ENCODE measurements at places on chromosomes 2 and 18.

GRCh38 chr2:180124273-180125139, 117.4 kb upstream of the CWC22 start:
- peak; percentile 11 for DNase-seq

- DNase-seq = no peak
Observed at GRCh38 chr18:8662560-8663255, 42.6 kb upstream of the MTCL1 start.

DNA sequence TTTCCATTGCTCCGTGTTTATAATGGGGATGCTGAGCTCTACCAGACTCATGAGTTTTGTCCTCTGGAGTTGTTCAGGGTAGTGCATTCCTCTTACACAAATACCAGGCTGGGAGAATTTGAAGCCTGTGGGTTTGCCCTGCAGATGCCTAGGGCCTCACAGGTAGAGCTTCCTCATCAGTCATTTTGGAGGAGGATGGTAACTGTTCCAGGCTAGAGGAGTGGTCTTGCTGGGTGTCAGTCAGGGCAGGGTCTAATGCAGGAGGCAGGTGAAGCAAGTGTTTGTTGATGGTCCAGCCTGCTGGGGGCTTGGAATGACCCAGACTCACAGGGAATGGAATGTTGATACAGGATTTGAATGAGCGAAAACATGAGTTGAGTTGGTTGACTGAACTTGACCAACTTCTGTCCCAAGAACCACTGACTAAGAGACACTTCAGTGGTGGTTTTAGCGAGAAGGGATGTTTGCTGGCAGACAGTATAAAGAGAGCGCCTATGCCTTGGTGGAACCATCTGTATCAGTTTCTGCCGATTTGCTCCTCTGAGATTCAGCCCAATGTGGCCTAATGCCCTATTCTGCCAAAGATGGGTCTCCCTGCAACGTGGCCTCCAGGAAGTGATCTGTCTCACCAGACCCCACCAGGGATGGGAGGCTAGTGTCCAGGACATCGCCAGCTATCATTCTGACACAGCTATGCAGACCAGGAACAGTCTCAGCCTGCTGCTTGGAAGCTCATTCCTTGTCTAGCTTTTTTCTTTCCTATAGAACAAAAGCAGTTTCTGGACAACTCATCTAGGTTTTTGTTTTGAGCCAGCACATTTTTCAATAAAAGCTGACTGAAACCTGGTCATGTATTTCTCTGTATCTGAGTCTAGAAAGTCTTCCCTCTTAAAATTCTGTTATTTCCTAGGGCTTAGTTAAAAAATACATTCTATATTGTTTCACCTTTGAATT, 9.3 kb downstream of the IL1R2 start:
- no peak for DNase-seq

DNA sequence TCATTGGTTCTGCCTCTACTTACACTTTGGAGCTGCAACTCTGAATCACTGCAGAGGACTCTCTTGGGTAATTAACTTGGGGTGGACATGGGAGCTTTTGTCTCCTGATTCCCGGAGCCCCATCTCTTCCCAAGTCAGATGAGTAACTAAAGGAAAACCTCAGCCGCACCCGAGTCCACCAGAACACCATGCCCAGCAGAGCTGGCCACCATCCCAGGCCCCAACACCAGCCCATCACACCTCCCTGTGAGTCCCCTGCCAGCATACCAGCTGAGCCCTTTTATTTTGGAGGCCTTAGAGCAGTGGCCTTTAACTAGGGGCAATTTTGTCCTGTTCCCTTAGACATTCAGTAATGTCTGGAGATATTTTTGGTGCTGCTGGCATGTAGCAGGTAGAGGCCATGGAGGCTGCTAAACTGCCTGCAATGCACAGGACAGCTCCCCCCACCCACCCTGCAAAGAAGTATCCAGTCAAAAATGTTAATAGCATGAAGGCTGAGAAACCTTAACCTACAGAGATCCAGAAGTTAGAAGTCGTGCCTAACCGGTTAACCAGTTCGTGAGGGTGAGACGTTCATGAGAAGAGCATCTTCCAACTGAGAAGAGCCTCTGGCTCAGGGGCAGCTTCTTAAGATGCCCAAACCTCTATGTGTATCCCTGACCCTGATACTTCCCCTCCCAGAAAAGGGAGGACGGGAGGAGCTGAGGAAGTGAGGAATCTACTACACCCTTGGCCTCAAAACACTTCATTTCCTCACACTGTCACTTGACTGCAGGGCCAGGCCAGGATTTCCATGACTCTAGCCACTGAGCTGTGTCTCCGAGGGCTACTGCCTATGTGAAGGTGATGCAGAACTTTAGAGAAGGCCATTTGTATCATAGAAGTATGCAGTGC, 139.9 kb upstream of the EPAS1 start:
- DNase-seq = no peak

GRCh38 chr2:235773188-235773928, 279.5 kb downstream of the AGAP1 start:
- no peak for DNase-seq

DNA sequence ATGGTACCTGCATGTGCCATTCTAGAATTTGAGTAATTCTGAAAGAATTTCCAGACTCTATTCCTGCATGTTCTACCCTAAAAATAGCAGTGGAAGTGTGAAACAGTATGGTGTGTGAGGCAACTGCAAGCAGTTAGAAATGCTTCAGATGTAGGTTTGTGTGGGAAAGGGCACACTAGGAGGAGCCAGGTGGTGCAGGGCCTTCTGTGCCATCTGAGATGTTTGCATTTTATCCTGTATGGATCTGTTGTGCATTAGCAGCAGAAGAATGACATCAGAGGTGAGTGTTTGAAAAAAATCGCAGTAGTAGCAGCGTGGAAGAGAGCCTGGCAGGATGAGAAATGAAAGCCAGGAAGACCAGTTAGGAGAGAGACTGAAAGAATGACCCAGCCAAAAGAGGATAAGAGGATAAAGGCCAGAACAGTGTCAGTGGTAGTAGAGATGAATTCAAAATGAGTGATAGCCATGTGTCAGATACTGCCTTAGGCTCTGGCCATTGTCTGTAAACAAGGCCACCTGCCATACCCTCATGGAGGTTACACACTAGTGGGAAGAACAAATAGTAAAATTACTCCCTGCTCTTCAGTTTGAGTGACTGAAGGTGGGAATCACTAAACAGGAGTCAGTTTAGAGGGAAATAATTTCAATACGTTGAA, 142.2 kb downstream of the PKP4 start:
- DNase-seq = no peak
